Activated naive CD4-positive, alpha-beta T cell treated with Interleukin-2 at 50 U/mL for 16 hours (primary cell): ENCODE measurements at places on chromosomes 11 and 22.

DNA sequence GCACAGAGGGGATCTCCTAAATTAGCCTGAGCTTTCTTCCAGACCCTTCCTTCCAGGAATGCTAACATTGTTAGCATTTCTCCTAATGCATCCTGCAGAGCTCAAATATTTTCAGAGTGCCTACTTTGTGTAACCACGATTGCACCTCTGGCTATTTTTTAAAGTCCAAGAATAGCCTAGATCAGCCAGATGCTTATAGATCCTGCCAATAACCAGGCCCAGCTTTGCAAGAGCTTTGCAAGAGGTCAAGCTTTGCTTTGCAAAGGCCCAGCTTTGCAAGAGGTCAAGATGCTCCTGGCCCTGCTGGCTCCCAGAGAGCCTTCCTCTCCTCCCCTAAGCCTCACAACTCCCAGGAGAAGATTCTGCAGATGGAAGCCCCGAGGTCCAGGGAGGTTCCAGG lies 491.9 kb downstream of the MN1 start:
- no peak for DNase-seq

GRCh38 chr22:41576877-41577276 lies 12.8 kb downstream of the PMM1 start:
- peak; percentile 20 for DNase-seq

DNA sequence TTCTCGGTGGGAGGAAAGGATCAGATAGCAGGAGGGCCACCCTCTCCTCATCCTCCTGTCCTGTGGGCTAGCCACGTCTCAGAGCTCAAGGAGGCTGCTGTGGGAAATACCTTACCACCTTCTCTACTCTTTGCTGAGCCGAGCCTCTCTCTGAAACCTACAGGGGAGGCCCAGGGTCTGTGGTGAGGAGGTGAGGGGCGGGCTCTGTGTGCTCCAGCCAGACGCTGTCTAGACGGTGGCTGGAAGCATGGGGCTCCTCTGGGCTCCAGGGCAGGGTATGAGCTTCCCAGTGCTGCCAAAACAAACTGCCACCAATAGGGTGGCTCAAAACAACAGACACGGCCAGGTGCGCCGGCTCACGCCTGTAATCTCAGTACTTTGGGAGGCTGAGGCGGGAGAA lies 5.5 kb upstream of the TMPRSS6 start:
- no peak for DNase-seq

DNA sequence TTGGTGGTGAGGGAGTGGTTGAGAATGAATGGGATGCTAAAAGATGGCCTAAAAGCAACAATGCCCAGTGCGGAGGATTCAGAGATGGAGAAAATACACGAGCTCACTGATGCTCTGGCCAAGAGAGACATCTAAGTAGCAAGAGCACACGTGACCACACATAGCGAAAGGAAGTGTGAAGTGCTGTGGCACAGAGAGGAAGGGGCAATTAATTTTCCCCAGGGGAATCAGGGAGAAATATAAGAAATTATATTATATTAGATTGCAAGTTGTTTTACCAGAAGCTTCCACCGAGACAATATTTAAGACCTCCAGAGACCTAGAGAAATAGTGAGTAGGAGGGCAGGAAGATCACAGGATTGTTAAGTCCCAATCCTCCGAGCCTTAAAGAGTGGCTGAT lies 80.6 kb downstream of the RCN1 start:
- DNase-seq: no peak

GRCh38 chr22:28480000-28480715 lies 199.5 kb downstream of the TTC28 start:
- no peak for DNase-seq

- no peak for DNase-seq
These were observed 62.1 kb downstream of the TRAF6 start for GRCh38 chr11:36447947-36448346.

DNA sequence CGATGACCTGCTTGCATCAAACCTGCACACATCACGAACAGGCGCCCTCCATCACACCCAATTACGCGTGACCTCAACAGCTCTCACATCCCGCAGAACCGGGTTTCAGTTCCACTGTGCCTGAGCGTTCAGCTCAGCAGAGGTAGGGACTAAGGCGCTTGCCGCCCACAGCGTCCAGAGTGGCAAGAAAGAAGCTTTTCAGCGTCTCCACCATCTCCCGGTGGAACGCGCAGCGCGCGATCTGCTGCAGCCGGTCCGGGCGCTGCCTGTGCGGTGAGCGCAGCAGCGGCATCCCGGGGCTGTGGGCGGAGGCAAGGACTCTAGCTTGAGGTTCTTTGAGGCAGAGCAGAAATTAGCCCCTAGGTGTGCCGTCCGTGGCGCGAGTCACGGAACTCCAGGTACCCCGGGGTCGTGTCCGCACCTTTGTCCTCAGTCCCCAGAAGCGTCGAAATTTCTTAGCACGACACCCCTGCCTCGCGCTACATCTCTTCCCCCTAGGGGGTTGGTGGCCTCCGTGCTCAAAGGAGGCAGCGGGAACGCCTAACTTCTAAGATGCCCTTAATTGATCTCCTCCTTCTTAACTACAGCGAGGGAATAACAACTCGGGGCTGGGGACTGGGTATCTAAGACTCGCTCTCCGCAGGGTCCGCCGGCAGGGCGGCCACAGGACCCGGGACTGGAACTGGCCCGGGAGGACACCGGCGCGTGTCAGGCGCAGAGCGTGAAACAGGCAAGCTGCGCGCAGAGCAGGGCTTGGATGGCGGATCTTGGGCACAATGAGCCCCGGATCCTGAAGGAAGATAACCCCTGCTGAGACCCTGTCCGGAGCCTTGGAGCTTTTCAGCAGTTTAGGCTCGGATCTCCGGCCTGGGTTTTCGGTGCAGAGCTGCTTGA lies 1.7 kb upstream of the CALCA start:
- DNase-seq: peak; percentile 39

- no peak for DNase-seq
These were observed 32.2 kb upstream of the APOA1 start for GRCh38 chr11:116869610-116870009.

DNA sequence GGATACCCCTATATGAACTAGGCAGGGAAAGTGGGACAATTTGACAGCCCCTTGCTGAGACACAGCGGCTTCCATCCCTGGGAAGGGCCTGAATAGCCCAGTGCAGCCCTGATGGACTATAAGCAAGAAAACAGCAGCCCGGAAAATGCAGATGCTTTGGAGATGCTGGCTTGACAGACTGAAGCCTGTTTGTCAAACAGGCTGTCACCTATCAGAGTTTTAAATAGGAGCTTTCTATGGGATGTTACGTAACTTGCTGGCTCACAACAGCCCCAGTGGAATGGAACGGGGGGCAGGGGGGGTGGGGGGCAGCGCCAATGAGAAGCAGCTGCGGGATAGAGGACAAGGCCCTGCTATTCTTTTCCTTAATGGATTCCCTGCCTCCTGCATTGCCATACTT lies 91.9 kb upstream of the NTM start:
- no peak for DNase-seq

GRCh38 chr11:832529-833113 lies at the start of gene CD151:
Gene CD151 (plus strand): TSS chr11:832952. CDS start chr11:836070, 3,118 bp downstream.
- peak; percentile 48 for DNase-seq

- no peak for DNase-seq
These were observed 27.0 kb downstream of the MYO7A start for GRCh38 chr11:77155082-77155475.

GRCh38 chr22:46918197-46918596 lies 155.7 kb downstream of the TBC1D22A start:
- DNase-seq: no peak

- DNase-seq: no peak
These were observed 263.1 kb downstream of the TMEM135 start for GRCh38 chr11:87300640-87301380.

- DNase-seq: no peak
These were observed 2.4 kb downstream of the CSDC2 start for GRCh38 chr22:41563051-41563711.

DNA sequence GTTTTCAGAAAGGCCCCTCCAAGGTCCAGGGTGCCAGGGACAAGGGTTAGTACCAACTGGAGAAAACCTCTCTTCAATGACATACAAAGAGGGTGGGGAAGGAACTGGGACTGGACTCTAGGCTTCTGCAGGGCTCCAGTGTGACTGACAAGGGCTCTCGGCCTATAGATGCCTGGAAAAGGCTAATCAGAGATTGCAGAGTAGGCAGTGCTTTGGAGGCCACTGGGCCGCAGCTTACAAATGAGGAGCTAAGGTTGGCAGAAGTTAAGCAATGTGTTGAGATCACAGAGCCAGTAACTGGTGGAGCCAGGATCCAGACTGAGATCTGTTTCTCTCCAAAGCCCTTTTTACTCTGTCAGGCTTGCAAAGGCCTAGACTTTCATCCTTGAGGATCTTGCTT lies 7.4 kb upstream of the DGKZ start:
- no peak for DNase-seq

- no peak for DNase-seq
These were observed 16.0 kb downstream of the RASD2 start for GRCh38 chr22:35556666-35557065.

DNA sequence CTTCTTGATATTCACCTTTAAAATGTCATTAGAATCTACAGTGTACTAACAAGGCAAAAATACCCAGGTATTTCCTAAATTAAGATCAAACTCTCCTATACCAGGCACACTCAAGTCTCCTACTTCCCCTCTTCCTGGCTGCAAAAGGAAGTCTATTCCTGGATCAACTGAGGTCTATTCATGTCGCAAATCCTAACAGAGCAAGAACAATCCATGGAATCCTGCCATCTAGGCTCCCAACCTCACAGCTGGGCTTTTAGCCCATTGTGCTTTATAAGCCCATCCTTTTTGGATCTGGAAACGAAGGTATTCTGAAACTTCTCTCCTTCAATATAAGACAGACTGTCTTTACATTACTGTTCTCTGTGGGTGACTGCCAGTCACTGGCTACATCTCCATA lies 161.8 kb downstream of the SOX6 start:
- DNase-seq: no peak

- DNase-seq: no peak
These were observed 198.2 kb downstream of the IGLL1 start for GRCh38 chr22:23381661-23382427.

GRCh38 chr22:47396105-47396504 lies 633.7 kb downstream of the TBC1D22A start:
- no peak for DNase-seq

- DNase-seq: no peak
These were observed 6.1 kb upstream of the MUC5AC start for GRCh38 chr11:1151366-1152315.

GRCh38 chr22:17743661-17744411 lies 30.4 kb downstream of the BID start:
- DNase-seq: no peak

- no peak for DNase-seq
These were observed 2.3 kb upstream of the RTN4RL2 start for GRCh38 chr11:57458060-57458409.

DNA sequence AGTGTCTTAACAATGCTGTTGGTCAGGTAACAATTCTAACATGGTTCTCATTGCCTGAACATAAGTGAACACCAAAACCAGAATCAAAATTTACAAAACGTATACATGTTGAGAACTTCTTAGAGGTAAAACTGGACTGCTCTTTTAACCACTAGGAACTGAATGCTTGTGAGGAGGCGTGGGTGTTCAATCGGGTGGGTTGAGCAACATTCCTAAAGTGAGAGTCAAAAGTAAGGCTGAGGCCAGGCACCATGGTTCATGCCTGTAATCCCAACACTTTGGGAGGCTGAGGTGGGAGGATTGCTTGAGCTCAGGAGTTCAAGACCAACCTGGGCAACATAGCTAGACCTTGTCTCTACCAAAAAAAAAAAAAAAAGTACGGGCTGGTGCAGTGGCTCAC lies 11.5 kb downstream of the PPME1 start:
- no peak for DNase-seq

DNA sequence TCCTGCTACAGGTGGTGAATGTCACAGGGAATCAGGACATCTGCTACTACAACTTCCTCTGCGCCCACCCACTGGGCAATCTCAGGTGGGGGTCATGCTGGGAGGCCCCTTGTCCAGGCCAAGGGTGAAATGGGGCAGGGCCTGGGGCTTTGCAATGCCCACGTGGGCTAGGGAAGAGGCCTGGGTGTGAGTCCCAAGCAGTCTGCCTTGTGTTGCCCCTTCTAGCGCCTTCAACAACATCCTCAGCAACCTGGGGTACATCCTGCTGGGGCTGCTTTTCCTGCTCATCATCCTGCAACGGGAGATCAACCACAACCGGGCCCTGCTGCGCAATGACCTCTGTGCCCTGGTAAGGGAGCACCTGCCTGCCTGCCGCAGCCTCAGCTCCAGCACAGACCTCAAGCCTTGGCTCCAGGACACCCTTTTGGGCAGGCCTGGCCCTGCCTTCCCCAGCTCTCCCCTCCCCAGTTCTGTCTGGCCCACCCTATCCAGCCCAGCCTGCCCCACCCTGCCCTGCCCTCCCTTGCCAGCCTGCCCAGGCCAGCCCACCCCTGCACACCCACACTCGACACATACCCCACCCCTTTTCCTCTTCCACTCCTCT lies 9.1 kb upstream of the TAGLN start:
- no peak for DNase-seq

DNA sequence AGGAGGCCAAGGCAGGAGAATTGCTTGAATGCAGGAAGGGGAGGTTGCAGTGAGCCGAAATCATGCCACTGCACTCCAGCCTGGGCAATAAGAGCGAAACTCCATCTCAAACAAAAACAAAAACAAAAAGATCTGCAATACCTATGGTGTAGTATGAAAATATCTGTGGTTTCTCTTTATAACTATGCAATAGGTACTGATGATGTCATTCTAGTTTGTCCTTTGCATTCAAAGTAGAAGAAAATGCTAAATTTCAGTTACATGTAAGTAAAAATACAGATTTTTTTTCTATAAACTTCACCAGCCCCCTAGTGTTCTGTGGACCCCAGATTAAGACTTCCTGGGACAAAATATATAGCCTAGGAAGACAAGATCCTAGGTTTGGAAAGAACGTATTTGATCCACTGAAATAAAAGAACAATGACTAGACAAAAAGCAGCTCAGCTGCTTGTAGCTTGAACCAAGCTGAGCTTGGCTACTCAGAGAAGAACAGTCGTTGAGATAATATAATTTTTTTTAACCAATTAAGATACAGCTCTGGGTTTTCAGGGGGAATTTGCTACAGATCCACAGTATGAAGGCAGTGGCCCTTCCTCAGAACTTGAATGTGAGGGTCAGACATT lies 2.8 kb upstream of the HBE1 start:
- no peak for DNase-seq

DNA sequence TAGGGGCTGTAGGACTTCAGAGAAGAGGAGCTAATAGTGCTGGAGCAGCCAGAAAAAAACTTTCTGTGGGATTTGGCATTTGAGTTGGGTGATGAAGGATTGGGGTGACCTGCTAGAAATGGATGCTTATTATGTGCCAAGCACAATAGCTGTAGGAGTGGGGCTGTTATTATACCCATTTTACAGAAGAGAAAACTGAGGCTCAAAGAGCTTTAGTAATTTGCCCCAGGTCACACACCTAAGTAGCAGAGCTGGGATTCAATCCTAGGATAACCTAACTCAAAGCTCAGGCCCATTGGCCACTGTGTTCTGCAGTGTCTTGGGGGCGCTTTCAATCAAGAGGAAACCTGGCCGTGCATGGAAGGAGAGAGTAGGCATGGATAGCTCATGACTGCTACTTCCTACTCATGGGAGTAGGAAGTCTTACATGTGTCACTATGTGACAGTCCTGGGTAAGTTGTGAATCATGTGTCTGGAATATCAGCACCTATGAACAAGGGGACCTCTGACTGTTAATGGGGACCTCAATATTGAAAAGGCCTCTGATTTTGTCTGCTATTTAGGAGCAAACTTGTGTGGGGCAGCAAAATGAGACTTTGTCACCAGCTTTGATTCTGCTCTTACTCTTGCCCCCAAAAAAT lies 6.1 kb upstream of the ELF5 start:
- DNase-seq: no peak
